Activated CD4-positive, alpha-beta T cell treated with anti-CD3 and anti-CD28 coated beads, Interleukin-2, amount 10 ng/mL, durations not matched to agents 7 days and 5 days (primary cell): ENCODE measurements at places on chromosomes 2 and 18.

DNA sequence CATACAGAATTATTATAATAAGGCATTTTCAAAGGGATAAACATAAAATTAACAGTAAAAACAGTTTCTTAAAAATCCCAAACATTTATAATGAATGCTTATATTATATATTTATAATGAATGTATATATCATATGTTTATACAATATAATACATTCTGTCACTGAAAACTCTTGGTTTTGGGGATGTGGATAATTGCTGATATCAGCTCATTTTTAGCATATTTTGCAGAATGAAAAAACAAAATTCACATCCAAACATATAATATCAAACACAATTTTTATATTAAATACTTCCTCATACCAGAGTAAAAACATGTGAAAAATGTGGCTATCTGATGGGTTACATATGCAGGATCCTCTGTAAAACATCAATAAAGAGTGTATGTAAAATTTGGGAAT is 202.7 kb upstream of the KLHL14 start:
- DNase-seq = no peak

- DNase-seq = no peak
These were observed 820.7 kb upstream of the HS6ST1 start for GRCh38 chr2:129139380-129139779.

DNA sequence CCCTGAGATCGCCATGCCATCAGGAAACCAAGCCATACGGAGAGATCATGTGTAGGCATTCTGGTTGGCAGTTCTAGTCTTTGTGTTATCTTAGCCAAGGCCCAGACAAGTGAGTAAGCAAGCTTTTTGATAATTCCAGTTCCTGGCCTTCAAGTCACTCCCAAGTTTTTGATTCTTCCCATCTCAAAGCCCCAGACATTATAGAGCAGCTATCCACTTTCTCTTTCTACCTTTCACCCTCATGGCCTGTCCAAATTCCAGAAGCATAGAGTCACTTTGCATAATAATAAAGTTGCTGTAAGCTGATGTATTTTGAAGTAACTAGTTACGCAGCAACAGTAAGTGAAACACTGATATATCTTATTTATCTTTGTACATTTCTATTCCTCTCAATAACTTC is 26.8 kb upstream of the IL1RL1 start:
- DNase-seq = no peak

DNA sequence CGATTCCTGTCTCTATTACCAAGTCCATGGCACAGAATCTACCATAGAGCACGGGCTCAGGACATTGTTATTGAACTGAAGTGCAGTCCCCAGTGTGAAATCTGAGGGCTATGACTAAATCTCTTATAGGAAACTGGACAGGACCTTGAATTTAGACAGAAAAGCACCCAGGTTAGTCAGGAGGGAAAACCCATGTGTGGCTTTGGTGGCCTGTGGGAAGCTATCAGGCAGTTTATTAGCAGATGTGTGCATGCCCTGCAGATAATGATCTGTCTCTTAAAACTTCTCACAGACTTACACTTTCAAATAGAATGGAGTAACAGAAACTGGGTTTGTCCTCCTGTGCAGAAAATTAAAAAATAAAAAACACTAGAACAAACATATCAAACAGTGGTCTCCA is 610.0 kb upstream of the RAB6C start:
- DNase-seq = no peak

- no peak for DNase-seq
These were observed 15.2 kb downstream of the CAPG start for GRCh38 chr2:85394976-85395375.

DNA sequence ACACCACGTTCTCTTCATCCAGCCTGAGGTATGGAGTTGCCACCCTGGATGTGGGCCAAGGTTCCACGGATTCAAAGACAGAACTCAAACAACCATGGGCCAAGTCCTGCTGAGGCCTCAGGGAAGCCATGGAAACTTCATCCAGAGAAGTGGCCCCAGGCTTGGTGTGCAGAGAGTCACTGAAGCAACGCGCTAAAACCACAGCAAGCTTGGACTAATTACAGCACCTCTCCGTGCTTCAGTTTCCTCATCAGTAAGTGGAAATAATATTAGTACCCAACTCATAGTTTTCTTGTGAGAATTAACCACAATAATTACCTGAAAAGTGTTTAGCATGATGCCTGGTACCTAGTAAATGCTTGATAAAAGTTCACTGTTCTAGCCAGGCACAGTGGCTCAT is 19.2 kb upstream of the AP1S3 start:
- no peak for DNase-seq

- no peak for DNase-seq
These were observed 2.6 kb downstream of the BAZ2B start for GRCh38 chr2:159613651-159614285.

- DNase-seq = no peak
These were observed 32.3 kb upstream of the NABP1 start for GRCh38 chr2:191645434-191646162.

- DNase-seq = peak; percentile 78
These were observed 919 bp upstream of the CYP1B1 start for GRCh38 chr2:38076710-38077430.

GRCh38 chr18:5478261-5478660 is 65.5 kb downstream of the EPB41L3 start:
- DNase-seq = no peak

DNA sequence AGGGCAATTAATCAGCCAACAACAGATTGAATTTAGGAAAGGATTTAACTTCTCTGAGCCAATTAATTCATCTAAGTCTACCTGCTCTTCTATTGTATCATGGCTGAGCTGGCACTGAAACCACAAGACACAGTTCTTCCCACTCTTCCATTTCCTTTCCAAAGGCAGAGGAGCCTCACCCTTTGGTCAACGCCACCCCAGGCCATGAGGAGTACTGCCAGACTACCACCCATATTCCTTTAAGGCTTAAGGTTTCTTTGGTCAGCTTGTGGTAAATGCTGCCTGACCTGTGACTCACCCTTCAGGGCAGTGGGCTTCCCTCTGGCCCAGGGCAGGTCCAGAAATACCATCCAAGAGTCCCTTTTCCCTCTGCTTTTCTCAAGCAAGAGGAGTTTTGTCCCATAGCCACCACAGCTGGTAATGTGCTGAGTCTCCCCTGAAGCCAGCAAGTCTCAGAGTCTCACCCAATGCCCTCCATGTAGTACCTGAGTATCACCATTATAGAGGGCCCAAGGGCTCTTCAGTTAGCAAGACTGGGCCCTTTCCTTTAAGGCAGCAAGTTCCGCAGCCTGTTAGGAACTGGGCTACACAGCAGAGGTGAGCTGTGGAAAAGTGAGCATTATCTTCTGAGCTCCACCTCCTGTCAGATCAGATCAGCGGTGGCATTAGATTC is 900.5 kb upstream of the CRIM1 start:
- DNase-seq = no peak

GRCh38 chr2:171996021-171996420 is 3.7 kb upstream of the METAP1D start:
- DNase-seq = no peak
